ENCODE measurements at places on chromosomes 2 and 18.

- no peak for DNase-seq
Observed at GRCh38 chr2:109330056-109330455, 201.1 kb downstream of the SH3RF3 start.

GRCh38 chr2:69300650-69301049 is 86.4 kb downstream of the GFPT1 start:
- no peak for DNase-seq

DNA sequence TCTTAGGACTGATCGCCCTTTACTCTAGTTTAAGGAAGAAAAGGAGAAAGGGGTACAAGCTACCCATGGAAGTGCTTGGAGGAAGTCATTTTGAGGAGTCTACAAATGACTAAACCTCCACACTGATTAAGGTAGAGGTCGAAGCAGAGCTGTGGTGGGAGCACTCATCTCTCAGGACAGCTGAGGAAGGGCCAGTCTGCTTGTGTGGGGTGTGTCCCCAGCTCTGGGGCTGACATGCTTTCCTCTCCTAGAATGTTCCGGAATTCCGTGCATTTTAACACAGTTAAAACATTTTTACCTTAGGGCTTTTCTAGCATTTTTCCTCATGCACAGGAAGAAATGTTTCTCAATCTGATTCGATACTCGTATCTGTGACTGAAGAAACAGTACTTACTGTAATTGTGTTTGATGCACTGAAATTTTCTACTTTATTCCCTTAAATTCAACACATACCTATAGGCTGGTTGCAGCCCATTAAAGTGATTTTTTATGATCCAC is 135.1 kb downstream of the NCK2 start:
- DNase-seq = no peak

DNA sequence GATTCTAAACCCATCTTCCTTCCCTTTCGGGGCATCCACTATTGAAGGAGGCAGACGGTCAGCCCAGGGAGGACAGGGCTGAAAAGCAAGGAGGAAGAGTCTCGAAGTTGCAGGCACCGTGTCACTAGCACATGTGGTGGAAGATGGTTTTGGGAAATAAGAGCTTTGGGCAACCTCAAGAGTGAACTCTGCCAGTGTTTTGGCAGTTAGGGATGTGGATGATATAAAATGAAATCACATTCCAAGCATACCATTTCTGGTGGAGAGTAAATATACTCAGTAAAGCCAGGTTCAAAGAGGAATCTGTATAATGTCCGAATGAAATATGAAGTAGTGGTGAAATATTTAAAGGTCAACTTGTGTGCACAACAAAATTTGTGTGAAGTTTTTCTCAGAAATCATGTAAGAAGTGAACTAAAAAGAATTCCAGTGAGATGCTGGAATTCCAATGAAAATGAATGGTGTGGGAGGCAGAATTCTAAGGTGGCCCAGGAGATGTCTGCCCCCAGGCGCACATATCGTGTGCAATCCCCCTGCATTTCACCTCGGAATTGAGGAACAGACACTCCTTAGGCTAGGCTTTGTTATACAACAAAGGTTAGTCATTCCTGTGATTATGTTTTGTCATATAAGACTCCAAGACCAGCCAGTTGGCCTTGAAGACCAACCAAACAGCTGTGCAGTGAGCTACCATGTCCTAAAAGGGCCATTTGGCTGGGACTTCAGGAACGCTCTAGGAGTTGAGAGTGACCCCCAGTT is 147.1 kb downstream of the SH3BP4 start:
- no peak for DNase-seq

GRCh38 chr18:32483002-32483401 is 12.3 kb upstream of the GAREM1 start:
- no peak for DNase-seq

GRCh38 chr2:208359632-208359986 is 47.0 kb upstream of the PTH2R start:
- DNase-seq = no peak

GRCh38 chr2:143968360-143968759 is 551.6 kb downstream of the ZEB2 start:
- no peak for DNase-seq

- DNase-seq = no peak
Observed at GRCh38 chr18:61953161-61953560, 60.4 kb upstream of the RNF152 start.

DNA sequence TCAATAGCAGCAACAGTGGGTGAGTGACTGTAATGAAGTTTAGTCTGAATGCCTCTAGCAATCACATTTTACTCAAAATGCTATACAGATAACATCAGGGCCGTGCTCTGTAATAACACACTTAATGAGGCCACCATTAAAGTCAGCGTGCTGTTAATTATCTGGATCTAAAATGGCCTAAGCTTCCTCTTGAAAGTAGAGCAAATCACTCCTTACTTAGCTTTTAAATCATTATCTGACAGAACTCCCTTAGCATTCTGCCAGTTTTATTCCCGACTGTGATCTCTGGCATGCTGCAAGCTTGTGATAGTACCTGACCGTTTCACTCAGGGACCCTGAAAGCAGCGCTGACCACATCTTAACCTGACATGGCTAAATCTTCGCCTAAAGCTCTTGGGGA is 9.0 kb downstream of the RPS7 start:
- DNase-seq = no peak

Data from putamen (tissue), 1 donor.